ENCODE measurements at places on chromosomes 13 and 19. TPM values are rescaled to one million over a fixed set of nuclear protein-coding genes. Genes with fewer than 3 reads are reported as not detected.

ZNF667 gene
- 2.0 TPM for total RNA-seq

- no peak for DNase-seq
These were observed 43.1 kb downstream of the CNMD start for GRCh38 chr13:52696566-52696965.

LINGO3 gene
- 0.26 TPM for total RNA-seq

GRCh38 chr19:35414442-35414841, 33.6 kb upstream of the FFAR2 start:
- DNase-seq = no peak

GGN gene
- total RNA-seq = 1.5 TPM

CD79A gene
- total RNA-seq = not detected

DNA sequence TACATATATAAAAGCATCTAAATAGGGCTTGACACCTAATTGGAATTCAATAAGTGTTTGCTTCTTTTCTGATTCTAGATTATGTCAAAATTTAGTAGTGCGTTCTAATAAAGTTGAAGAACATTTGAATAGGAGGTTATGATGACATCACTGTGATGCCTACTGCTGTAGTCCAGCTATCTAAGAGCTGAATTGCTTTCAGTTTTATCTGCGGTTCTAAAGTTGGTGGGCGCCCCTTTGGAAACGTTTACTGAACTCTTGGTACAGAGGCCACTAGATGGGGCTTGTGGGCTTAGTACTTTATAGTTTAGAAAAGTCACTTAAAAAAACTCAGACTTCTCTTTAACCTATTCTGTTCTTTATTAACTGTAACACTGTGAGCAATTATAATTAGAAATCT, 776.9 kb downstream of the GPC5 start:
- DNase-seq = no peak

LILRB5 gene
- total RNA-seq = 4.2 TPM

All from lower leg skin (tissue), 4 donors.